ENCODE measurements at places on chromosomes 13 and 19.

- no peak for DNase-seq
Observed at GRCh38 chr13:76116751-76117360, 480.7 kb downstream of the LMO7 start.

DNA sequence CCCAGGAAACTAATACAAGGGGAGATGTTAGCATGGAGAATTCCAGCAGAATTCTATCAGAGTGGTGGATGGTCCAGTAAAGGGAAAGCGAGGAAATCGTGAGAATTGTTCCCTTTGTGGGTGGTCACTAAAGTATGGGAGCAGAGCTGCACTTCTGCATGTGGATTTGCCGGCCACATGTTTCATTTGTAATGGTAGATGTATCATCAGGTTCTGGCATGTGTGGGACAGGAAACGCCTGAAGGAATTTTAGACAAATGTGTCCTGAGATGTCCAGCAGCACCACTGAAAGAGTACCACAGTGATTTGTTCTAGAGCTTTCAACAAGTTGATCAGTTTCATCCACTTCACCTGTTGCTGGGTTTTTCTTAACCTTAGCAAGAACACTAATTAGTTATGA is 308.4 kb downstream of the SHISA2 start:
- no peak for DNase-seq

- no peak for DNase-seq
Observed at GRCh38 chr19:28878862-28879566, 333.9 kb downstream of the UQCRFS1 start.

DNA sequence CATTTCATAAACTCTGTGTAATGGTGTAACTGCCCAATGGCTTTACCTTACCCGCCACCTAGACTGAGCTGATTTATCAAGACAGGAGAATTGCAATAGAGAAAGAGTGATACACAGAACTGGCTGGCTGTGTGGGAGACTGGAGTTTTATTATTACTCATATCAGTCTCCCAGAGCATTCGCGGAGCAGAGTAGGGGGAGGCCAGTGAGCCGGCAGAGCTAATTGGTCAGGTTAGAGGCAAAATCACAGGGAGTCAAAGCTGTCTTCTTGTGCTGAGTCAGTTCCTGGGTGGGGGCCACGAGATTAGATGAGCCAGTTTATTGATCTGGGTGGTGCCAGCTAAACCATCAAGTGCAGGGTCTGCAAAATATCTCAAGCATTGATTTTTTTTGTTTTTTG is 23.4 kb upstream of the SLITRK1 start:
- no peak for DNase-seq

GRCh38 chr13:97495678-97496077 is 61.7 kb downstream of the RAP2A start:
- DNase-seq, result no peak

GRCh38 chr13:81597101-81597500 is 1256.2 kb upstream of the SPRY2 start:
- no peak for DNase-seq

- DNase-seq, result no peak
Observed at GRCh38 chr19:58568453-58569130, 4.5 kb downstream of the MZF1 start.

DNA sequence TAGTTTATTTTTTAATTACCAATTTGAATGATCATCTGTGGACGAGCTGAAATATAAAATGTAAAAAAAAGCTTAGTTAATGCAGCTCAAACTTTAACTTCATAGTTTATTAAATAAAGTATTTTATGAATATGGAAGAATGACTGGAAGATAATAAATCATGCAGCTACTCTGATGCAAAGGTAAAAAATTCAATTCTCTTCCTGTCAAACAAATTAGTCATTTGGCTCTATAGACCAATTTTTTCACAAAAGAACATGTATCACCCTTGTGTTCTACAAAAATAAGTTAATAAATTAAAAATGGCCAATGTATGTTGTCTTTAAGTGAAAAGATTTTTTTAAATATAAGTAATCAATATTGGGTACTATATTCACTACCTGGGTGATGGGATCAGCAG is 26.2 kb downstream of the EXOSC8 start:
- no peak for DNase-seq

- no peak for DNase-seq
Observed at GRCh38 chr13:36848199-36848982, 29.4 kb downstream of the RFXAP start.

DNA sequence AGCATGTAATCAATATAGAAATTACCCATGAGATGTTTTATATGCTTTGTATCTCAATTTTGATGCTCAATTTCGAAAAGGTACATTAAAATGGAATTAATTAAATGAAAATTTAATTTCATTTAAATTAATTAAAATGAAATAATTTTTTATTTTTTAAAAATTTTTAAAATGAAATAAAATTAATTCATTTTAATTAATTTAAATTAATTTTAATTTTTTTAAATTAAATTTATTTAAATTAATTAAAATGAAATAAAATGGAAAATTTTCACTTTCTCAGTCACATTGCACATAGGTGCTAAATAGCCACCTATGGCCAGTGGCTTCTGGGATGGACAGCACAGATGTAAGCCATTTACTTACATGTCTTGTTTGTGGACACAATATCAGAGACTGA is 4.2 kb upstream of the SULT2B1 start:
- no peak for DNase-seq

DNA sequence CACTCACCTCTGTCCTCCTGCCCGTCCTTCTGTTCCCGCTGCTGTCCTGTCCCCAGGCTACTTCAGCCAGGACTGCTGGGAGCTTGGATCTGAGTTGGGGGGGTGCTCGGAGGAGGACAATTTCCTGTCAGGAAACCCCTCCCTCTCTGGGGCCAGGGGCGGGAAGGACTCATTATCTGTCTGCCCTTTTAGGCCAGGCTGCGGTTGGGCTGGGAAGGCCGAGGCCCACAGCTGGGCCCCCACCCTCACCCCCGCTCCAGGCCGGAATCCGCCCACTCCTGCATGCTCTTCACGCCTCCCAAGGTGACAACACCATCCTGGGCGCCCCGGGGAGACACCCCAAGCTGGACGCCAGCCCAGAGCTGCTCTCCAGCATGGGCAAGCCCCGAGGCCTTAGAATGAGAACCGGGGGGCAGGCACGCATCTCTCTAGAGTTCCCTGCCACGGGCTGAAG is at the start of gene EXOC3L2:
Gene EXOC3L2, minus strand, starts transcription at position 74 of the 454 bp plus-strand sequence. CDS start 6,362 bp downstream, outside the sequence.
- DNase-seq, result no peak

DNA sequence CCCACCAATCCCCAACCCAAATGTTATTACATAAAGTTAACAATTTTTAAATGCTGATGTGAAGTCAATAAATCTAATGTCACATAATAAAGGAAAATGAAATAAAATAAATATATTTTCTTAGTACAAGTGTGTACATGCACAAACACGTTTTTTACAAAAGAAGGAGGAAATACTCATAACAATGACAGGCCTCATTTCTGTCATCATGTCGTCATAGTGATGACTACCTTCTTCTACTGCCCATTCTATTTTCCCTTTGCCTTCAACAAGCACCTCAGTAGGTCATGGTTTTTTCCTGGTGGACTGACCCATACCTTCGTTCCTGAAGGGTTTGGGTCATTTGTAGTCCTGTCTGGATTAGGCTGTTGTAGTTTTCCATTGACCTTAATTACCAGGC is 185.3 kb upstream of the IPO5 start:
- no peak for DNase-seq

- no peak for DNase-seq
Observed at GRCh38 chr19:48997972-48998371, 4.3 kb downstream of the RUVBL2 start.

DNA sequence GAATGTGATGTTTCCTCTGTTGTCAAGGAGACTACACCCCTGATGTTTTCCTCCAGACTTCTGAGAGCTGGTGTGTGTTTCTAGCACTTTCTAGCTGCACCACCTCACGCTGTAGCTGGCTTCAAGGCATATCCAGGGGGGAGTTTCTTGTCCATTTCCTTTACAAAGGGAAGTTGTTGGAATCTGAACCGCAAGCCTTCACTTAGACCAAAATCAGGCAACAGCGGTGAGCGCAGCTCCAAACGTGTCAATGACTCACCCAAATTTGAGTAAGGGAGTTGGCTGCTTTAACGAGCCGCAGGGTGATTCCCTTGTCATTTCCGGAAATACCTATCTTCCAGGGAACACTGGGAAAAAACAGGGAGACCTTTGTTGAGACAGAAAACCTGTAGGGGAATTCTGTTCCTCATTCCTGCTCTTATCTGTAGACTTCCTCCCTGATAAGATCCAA is 2.5 kb downstream of the LDLR start:
- peak; percentile 80 for DNase-seq

GRCh38 chr19:23507446-23507845 is 112.2 kb upstream of the ZNF91 start:
- no peak for DNase-seq

DNA sequence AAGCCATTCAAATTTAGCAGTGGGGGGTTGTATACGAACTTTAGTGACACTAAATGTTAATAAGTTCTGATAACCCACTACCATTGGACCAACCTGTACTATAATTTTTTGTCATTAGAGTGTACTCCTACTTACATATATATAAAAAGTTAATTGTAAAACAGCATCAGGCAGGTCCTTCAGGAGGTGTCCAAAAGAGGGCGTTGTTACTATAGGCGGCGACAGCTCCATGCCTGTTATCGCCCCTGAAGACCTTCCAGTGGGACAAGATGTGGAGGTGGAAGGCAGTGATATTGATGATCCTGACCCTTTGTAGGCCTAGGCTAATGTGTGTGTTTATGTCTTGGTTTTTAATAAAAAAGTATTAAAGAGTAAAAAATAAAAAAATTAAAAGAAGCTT is 27.5 kb downstream of the SPRYD7 start:
- no peak for DNase-seq

- DNase-seq, result no peak
Observed at GRCh38 chr19:19595171-19595701, 23.3 kb downstream of the PBX4 start.

DNA sequence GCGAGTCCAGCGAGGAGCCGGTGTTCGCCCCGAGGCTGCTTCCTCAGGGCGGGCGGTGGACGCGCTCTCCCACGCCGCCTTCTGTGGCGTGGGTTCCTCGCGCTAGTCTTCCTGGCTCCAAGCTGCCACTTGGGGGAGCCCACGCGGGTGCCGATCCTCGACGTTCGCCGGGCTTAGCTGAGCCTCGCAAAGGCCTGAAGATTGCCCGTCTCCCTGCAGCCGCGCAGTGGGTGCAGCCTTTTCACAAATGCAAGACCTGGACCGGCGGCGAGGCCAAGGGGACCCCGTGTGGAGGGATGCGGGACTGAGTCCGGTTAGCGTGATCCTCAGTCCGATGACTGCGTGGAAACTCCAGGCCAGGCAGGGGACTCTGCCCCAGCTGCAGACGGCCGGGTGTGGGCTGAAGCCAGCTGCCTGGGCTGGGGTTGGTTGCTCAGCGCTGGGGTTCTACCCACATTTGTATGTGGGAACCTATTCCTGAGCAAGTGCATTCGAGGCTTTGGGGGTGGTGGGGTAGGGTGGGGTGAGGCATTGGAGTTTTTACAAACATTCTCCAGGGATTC is 16.6 kb upstream of the LRP3 start:
- DNase-seq, result no peak

DNA sequence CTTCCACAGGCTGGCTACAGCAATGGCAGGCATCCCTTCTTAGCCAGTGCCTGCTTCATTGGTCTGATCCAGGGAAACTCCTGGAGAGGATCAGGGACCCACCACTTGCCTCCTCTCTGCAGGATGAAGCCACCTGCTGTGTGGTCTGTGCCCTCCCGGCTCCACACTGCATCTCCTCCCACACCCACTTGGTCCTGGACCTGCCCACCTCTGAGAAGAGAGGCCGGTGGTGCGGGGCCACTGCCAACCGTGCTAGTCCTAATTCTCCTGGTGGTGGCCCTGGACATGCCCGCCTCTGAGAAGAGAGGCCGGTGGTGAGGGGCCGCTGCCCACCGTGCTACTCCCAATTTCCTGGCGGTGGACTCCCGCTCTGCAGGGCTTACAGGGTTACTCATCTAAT is 98.8 kb downstream of the COL4A1 start:
- DNase-seq, result no peak

- no peak for DNase-seq
Observed at GRCh38 chr19:43524922-43525835, 1.8 kb downstream of the ETHE1 start.
